ENCODE measurements at places on chromosomes 4 and X.
A peak's percentile ranks its signal among the peaks of the same experiment; 100 is the strongest.

DNA sequence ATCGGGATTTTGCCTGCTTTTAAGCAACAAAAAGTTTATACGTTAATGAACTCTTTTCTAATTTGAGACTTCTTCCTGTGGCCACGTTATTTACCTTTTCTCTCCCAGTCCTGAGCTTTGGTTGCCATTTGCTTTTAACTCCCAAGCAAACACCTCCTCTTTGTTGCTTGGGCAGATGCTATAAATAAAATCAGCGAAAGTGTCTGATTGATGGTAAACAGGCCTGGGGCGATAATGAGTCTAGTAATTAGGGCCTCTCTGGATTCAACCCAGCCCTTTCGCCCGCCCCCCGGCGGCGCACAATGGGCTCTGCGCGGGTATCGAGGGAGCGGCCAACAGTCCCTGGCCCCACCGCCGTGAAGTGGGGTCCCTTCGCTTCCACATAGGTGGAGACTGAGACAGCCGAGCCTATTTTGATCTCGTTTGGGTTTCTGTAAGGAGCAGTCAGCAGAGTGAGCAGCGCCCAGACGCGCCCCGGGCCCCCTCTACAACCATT lies 790 bp downstream of the CLGN start:
- DNase-seq, result peak; percentile 74

- DNase-seq, result no peak
Observed at GRCh38 chr4:6369035-6369434, 99.4 kb downstream of the WFS1 start.

- DNase-seq, result no peak
Observed at GRCh38 chrX:39848243-39848642, 249.5 kb downstream of the BCOR start.

DNA sequence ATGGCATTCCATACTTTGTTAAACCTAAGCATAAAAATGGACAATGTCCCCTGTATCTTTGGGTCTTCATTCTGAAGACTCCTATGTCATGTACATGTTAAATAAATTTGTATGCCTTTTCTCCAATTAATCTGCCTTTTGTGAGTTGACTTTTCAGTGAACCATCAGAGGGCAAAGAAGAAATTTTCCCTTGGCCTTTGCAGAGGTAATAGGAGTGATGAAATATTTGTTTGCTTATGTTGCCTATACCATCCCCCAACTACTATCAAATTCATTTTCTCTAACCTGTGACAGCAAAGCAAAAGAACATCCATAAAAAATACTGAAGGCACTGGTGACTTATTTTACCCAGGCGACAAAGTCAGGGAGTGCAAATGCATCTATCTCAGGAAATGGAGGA lies 18.2 kb downstream of the NAAA start:
- DNase-seq, result no peak

GRCh38 chrX:1182211-1182610 lies 30.2 kb downstream of the CRLF2 start:
- no peak for DNase-seq

DNA sequence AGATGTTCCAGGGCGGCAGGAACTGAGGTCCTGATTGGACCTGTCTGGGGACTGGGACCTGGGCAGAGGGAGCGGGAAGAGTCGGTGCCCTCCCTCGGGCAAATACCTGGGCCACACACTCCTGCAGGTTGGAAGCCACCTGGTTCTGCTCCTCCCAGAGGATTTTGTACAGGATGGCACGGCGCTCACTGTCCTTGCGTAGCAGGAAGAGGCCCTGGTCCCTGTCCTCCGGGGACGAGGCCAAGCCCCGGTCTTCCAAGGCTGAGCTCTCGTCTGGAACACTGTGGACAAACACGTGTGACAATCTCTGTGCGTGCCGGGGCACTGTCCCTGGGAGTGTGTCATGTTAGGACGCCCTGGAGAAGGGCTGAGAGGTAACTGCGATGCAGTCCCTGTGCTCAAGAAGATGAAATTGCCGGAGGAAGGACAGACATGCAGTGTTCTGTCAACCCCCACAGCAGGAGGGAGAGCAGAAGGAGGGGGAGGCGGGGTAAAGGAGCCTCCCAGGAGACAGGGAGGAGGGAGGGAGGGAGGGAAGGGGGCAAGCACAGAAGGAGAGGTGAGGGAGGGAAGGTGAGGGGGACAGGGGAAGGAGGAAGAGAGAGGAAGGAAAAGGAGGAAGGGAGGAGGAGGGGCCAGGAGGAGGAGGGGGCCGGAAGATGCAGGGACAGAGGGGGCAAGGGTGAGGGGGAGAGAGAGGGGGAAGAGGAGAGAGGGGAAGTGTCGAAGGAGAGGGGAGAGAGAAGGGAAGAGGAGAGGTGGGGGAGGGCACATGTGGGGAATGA lies 29.0 kb downstream of the PDHA1 start:
- peak; percentile 47 for DNase-seq

GRCh38 chr4:136873555-136873954 lies 658.7 kb downstream of the PCDH18 start:
- no peak for DNase-seq

DNA sequence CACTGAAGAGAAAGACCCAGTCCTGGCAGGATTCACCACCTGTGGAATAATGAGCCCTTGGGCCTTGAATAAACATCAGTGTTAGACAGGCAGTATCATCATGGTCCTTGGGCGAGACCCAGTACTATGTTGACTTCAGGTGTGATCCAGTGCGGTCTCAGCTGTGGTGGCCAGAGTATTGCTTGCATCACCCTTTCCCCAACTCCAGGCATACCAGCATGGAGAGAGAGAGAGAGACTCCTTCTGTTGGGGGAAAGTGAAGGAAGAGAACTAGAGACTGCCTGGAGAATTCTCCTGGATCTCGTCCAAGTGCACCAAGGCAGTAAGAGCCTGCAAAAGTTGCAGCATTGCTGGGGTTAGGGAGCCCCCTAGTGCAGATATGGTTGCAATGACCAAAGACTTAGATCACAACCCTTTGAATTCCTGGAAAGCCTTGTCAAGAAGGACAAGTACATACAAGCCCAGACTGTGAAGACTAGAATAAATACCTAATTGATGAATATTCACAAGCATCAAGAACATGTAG lies 61.1 kb upstream of the VAMP7 start:
- peak; percentile 49 for DNase-seq

GRCh38 chr4:170052919-170053318 lies 26.7 kb upstream of the MFAP3L start:
- DNase-seq, result no peak

- no peak for DNase-seq
Observed at GRCh38 chr4:35124106-35124505, 1120.2 kb downstream of the ARAP2 start.

- DNase-seq, result no peak
Observed at GRCh38 chr4:140256335-140256734, 102.4 kb upstream of the MAML3 start.

GRCh38 chr4:124806403-124806802 lies 93.9 kb upstream of the ANKRD50 start:
- DNase-seq, result no peak

GRCh38 chr4:162131256-162131655 lies 32.5 kb downstream of the FSTL5 start:
- no peak for DNase-seq

GRCh38 chr4:5964030-5964429 lies 54.2 kb downstream of the C4orf50 start:
- no peak for DNase-seq

GRCh38 chrX:135910251-135910650 lies 16.7 kb downstream of the SAGE1 start:
- DNase-seq, result no peak

- DNase-seq, result no peak
Observed at GRCh38 chr4:95107635-95108034, 349.9 kb downstream of the BMPR1B start.

DNA sequence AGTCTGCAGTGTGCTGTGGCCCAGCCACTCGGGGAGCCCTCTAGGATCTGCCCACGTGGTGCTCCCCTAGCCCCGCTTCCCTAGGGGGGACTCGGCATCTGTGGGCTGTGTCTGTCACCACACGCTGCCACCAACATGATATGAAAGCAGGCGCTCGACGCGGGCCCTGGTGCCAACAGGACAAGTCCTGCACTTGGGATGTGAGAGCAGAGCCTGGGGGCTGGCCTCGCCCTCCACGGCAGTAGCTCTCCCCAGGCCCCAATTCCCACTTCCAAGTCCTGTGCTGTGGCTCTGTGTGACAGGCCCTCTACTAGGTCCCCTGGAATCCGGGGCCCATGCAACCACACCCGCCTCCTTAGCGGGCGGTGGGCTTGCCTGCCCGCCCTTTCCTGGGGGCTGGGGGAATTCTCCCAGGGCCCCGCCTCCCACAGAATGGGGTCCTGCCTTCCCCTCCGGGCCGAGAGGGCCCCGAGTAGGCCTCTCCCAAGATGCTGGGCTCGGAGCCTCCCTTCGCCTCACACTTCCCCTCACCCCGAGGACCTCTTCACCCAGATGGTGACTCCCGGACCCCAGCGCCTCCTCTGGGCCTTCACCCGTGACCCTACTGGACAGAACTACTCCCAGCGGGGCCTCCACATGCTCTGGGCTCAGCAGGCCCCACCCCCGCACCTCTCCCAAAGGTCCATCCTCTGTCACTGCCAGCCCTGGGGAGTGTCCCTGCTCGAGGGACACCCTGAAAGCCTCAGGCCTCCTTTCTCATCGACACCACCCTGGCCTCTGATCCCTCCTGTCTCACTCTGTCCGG lies 11.2 kb downstream of the LRPAP1 start:
- DNase-seq, result no peak

DNA sequence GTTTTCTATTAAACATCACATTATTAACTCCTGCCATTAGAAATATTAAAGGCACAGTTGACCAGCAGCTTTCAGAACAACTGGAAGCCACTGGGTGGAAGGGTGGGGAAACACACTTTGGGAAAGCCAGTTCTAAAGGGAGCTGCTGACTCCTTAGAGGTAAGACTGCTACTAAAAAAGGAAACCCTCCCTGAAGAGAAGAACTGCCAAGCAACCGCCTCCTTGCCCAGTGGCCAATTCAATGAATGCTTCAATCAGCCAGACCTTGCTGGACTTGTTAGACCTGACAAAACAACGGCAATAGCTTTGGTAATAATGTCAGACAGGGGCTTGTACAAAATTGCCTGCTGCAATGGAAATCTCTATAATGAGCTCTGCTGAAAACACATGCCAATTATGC lies 15.6 kb downstream of the OPHN1 start:
- no peak for DNase-seq

- DNase-seq, result no peak
Observed at GRCh38 chr4:142528433-142528832, 317.7 kb downstream of the INPP4B start.

- DNase-seq, result no peak
Observed at GRCh38 chrX:37651921-37652452, 33.6 kb upstream of the XK start.

DNA sequence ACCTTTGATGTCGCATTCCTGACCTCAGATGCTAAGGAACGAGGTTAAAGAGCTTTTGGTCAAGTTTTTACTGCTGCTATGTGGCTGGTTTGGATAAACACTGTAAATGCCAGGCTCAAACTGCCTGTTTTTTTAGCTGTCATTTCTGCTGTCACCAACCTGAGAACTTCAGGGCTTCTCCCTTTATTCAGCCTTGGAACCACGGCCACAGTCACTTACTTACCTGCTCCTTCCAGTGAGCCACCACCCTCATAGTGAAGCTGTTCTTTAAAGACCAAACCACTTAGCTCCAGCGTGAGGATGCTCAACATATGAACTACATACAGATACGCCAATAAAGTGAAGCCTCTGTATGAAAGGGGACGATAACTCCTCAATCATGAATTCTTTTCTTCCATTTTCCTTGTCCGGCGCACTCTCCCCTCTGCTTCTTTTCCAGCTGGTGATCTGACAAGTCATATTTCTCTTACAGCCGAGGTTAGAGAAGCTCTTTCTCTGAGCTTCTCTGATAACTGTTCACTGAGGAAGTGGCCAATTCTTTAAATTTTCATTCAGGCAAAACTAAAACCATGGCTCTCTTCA lies 152.8 kb upstream of the ANK2 start:
- no peak for DNase-seq

GRCh38 chr4:118917582-118917981 lies 28.9 kb downstream of the SYNPO2 start:
- no peak for DNase-seq

- no peak for DNase-seq
Observed at GRCh38 chr4:85864259-85865205, 389.6 kb downstream of the ARHGAP24 start.

GRCh38 chrX:123083924-123084323 lies 100.2 kb upstream of the GRIA3 start:
- DNase-seq, result no peak

- no peak for DNase-seq
Observed at GRCh38 chr4:119130365-119131065, 5.1 kb upstream of the MYOZ2 start.

DNA sequence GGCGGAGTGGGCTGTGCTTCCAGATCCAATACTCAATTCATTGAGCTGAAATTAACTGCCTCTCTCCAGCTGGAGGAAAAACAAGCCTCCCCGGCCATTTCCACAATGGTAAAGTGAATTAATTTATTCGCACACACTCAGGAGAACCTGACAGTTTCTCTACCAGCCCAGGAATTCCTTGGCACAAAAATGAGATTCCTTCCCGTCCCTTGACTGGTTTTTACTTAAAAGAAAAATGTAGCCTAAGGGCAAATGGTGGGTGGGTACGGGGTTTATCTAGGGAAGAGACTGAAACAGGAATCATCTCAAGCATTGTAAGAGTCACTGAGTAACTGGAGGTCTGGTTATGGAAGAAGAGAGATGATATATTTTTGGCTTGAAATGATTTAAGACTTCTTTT lies 102.7 kb downstream of the VCX3A start:
- DNase-seq, result no peak

DNA sequence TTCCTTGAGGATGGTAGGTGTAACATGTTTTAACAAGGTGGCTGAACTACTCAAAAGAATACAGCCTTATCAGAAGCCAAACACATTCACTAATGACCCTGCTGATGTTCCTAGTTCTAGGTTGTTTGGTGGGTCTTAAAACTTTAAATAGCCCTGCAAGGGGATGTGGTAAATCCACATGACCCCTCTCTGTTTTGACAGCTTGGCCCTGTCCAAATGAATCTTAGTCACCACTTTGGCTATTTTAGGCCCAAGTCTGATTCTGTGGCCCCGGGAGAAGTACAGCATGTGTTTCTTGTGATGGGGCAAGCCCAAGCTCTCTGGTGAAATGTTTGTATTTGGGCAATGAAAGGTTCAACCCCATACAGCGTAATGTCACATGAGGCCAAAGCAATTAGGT lies 54.5 kb upstream of the GPR34 start:
- no peak for DNase-seq

DNA sequence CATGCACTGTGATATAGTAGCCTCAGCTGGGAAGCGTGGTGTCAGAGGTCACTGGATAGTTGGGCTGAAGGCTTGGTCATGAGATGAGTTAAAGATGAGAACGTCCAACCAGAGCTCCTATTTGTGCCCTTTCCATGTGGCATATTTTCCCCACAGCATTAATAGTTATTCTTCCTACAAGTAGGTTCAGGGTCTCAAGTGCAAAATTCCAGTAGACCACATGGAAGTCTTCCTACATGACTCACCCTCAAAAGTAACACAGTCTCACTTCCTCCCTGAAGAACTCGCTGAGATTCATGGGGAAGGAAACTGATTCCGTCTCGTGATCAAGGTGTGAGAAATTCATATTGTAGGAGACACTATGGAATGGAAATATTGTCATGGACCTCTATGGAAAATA lies 1212.5 kb upstream of the PRKX start:
- DNase-seq, result no peak

- DNase-seq, result peak; percentile 35
Observed at GRCh38 chrX:38654302-38654701, 93.0 kb downstream of the TSPAN7 start.
